Activated CD4-positive, alpha-beta T cell treated with anti-CD3 and anti-CD28 coated beads, Interleukin-2, amount 10 ng/mL, durations not matched to agents 7 days and 5 days (primary cell): ENCODE measurements at places on chromosomes 11 and 22. TPM values are rescaled to one million over a fixed set of nuclear protein-coding genes. Genes with fewer than 3 reads are reported as not detected.

Gene OR2AG1
- total RNA-seq: not detected

DNA sequence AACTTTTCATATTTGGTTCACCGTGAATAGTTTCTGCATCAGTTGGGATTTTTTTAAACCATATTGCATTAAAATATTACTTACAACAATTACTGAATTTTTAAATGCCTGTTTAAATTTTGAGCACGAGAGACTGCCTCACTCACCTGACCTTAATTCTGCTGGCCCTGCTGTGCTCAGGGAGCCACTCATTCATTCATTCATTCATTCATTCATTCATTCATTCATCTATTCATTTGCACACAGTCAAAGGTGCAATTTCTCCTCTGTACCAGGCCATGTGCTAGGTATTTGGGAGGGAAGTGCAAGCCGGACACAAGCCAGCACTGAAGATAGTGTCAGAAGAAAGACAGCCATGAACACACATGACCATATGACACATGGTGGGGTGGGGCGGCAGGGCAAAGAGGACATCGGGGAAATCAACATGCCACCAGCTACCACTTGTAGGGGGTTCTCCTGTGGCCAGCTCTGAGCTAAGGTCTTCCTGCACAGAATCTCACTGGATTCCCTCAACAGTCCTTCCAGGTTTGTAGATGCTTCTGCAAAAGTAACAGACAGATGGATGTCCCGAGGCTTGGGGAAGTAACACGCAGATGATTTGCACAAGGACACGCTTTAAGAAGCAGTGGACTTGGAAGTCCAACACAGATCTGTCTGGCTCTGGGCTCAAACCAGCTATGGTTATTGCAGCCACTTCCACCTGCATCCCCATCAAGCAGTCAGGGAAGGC lies 568 bp upstream of the CSF2RB start:
- H3K4me3 ChIP-seq: no peak overlapping the region
- DNase-seq: no peak
- no peaks in the 10 kb centered on the region for H3K36me3 ChIP-seq
- no peak overlapping the region for H3K27ac ChIP-seq
- H3K4me1 ChIP-seq: no peaks in the 10 kb centered on the region

- H3K4me3 ChIP-seq: no peak overlapping the region
- no peaks in the 10 kb centered on the region for H3K36me3 ChIP-seq
- DNase-seq: peak; percentile 30
Measured at GRCh38 chr22:28051787-28052356, 132.8 kb upstream of the PITPNB start.

Gene CDC42EP1
- total RNA-seq: 0.30 TPM

- DNase-seq: no peak
- H3K36me3 ChIP-seq: peaks cover 41% of the 10 kb centered on the region
- peak overlapping the region; percentile 49 for H3K4me3 ChIP-seq
- peak overlapping the region; percentile 64 for H3K27ac ChIP-seq
- no peaks in the 10 kb centered on the region for H3K27me3 ChIP-seq
Measured at GRCh38 chr11:86251345-86251744, 6.8 kb downstream of the EED start.

DNA sequence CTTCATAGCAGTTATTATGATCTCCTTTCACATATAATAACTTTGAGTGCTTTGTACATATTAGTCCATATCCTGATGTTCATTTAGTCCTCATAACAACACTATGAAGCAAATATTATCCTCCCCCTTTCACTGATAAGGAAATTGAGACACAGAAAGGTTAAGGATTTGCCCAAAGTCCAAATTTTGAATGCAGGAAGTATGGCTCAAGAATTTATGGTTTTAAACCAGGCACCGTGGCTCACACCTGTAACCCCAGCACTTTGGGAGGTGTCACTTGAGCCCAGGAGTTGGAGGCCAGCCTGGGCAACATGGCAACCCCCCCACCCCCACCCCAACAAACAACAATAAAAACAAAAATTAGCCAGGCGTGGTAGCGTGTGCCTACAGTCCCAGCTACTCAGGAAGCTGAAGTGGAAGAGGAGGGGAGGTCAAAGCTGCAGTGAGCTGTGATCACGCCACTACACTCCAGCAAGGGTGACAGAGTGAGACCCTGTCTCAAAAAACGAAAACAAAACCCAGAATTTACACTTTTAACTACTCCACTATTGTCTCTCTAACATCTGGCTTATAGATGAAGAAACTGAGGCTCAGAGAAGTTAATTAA lies 8.6 kb downstream of the CCDC34 start:
- H3K4me3 ChIP-seq: no peak overlapping the region
- peaks cover 4% of the 10 kb centered on the region for H3K4me1 ChIP-seq
- no peaks in the 10 kb centered on the region for H3K27me3 ChIP-seq

GRCh38 chr22:24137595-24137994 lies 43.7 kb upstream of the SUSD2 start:
- H3K27ac ChIP-seq: no peak overlapping the region
- H3K4me3 ChIP-seq: no peak overlapping the region
- no peaks in the 10 kb centered on the region for H3K27me3 ChIP-seq
- peaks cover 45% of the 10 kb centered on the region for H3K4me1 ChIP-seq
- no peak for DNase-seq

GRCh38 chr11:43997022-43997660 lies 50.6 kb upstream of the ACCSL start:
- H3K4me3 ChIP-seq: no peak overlapping the region
- no peaks in the 10 kb centered on the region for H3K36me3 ChIP-seq
- no peaks in the 10 kb centered on the region for H3K27me3 ChIP-seq
- no peak overlapping the region for H3K27ac ChIP-seq
- peaks cover 3% of the 10 kb centered on the region for H3K4me1 ChIP-seq
- DNase-seq: no peak

Gene APBB1
- 58.2 TPM for total RNA-seq

DNA sequence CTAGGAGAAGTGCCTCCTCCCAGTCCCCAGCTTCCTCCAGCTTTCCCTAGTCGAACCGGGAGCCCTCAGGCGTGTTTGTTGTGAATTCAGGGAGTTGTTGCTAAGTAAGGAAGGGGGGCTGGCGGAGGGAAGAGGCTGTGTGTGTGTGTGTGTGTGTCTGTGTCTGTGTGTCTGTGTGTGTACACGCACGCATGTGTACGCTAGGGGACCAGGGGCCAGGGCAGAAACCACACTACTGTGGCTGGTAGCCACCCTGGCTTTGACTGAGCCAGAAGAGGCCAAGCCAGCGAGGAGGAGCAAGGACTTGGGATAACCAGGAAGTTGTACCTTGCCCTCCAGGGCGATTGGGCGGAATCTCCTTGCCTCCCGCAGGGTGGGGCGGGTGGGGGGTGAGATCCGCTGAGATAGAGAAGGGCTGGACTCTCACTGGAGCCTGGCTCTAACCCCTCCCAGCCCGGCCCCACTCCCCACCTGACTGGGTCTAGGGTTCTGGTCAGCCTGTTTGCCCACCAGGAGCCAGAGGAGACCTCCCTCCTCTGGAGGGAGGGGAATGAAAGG lies 7.5 kb downstream of the BCL9L start:
- H3K4me3 ChIP-seq: peak overlapping the region; percentile 82
- no peaks in the 10 kb centered on the region for H3K27me3 ChIP-seq
- H3K27ac ChIP-seq: peak overlapping the region; percentile 94
- peak; percentile 36 for DNase-seq
- peaks cover 54% of the 10 kb centered on the region for H3K36me3 ChIP-seq

DNA sequence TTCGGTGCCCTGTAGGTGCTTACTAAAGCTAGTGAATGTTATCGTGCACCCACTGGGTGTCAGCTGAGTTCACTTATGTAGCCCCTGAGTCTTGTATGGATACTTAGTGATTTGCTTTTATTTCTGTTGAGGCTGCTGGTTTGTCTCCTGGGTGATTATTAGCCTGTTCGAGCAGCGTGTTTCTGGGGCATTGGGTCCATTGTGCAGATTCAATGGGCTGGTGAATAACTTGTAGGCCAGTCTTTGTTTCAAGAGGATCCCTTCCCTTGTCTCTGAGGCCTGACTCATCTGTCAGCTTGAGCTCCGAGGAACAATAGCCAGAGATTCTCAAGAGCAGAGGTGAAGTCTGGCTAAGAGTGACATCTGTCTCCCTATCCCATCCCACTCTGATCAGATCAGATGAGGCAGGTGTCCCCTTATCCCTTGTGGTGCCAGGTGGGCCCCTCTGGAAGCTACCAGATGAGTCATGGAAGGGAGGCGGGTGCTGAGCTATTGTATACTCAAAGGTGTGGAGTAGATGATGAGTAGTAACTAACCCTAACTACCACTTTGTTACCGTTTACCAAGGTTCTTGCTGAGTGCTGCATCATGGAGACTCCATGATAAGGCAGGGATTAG lies 3.7 kb downstream of the MIAT start:
- peaks cover 7% of the 10 kb centered on the region for H3K36me3 ChIP-seq
- peaks cover 5% of the 10 kb centered on the region for H3K27me3 ChIP-seq
- no peak overlapping the region for H3K27ac ChIP-seq
- no peak overlapping the region for H3K4me3 ChIP-seq

GRCh38 chr11:67283481-67283963 lies 5.6 kb upstream of the ANKRD13D start:
- H3K27me3 ChIP-seq: no peaks in the 10 kb centered on the region
- peaks cover 69% of the 10 kb centered on the region for H3K4me1 ChIP-seq
- peak overlapping the region; percentile 19 for H3K27ac ChIP-seq
- DNase-seq: no peak

Gene NAV2
- 1.1 TPM for total RNA-seq

DNA sequence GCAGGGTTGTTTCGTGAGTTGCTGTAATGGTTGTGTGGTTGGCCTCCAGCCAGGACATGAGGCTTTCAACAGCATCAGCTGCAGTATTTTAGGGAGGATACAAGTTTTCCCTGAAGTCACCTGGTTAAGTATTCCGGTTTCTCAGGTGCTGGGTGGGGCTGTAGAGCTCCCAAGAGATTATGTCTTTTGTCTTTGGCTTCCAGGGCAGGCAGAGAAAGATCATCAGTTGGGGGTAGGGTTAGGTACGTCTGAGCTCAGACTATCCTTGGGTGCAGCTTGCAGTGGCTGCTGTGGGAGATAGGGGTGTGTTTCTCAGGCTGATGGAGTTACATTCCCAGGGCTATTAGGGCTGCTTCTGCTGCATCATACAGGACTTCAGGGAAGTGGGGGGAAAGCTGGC lies 47.5 kb upstream of the MRGPRX1 start:
- no peaks in the 10 kb centered on the region for H3K36me3 ChIP-seq
- no peak overlapping the region for H3K27ac ChIP-seq
- H3K4me1 ChIP-seq: no peaks in the 10 kb centered on the region
- DNase-seq: no peak
- no peak overlapping the region for H3K4me3 ChIP-seq
- peaks cover 2% of the 10 kb centered on the region for H3K27me3 ChIP-seq

Gene DAGLA
- total RNA-seq: 0.45 TPM

DNA sequence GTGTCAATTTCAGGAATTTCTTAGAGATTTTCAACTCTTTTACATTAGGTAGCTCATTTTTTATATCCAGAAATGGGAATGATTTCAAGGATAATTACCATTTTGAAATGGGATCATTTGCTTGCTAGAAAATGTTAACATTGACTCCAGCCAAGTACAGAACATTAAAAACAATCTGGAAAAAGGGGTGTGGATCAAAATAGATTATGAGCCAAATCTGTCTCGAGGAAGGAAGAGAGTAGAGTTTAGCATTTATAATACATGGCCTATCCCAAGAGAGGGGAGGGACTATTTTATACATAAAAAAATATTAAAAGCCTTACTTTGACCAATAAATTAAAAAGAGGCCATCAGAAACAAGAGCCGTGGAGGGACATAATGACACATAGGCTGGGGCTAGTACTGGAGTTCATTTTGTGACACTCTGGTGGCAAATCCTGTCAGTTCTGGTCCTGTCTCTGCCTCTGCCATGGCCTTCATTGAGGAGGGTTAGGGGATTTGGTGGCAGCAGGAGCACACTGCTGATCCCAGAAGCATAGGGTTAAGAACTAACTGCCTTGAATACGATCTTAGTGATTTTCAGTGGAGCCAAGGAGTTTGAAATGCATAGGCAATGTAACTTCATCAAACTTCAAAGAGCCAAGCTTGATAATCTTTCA lies 20.4 kb downstream of the PPP6R3 start:
- peaks cover 48% of the 10 kb centered on the region for H3K4me1 ChIP-seq
- H3K36me3 ChIP-seq: peaks cover 52% of the 10 kb centered on the region
- H3K27ac ChIP-seq: no peak overlapping the region
- no peak for DNase-seq
- no peaks in the 10 kb centered on the region for H3K27me3 ChIP-seq

Gene POU2AF2
- not detected for total RNA-seq

Gene HOATZ
- not detected for total RNA-seq

DNA sequence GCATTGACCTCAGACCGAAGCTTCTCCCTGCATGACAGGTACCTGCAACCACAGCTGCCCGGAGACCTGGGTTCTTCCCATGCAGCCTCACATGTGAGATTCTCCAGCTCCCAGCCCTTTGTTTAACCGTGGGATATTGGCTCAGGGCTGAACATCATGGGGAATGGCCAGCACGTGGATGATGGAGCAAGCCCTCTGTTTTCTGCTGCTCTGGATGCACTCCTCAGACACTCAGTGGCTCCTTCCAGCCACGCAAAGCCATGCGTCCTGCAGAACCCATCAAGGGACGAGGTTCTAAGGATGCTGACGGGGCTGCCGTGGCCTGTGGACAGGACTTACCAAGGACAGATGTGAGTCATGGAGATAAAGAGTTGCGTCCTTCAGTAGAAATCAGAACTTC lies 639.1 kb downstream of the BRD1 start:
- H3K27ac ChIP-seq: no peak overlapping the region
- H3K36me3 ChIP-seq: no peaks in the 10 kb centered on the region
- H3K4me3 ChIP-seq: no peak overlapping the region
- DNase-seq: no peak

DNA sequence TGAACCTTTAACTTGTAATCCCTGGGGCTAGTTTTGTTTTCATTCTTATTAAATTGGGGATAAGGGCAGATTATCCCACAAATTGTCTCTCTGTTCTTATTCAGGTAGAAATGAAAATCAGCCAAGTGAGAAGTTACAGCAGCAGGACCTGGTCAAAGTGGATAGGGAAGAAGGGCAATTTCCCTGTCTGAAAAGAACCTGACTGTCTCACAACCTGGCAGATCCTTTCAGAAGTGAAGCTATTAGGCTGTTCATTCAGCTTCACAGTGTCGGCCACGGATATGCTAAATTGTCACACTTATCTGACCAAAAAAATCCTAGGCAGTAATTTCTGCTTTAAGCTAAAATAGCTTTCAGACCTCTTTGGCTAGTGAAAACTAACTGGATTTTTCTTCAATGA lies 712.6 kb upstream of the ANO5 start:
- no peaks in the 10 kb centered on the region for H3K4me1 ChIP-seq
- H3K27ac ChIP-seq: no peak overlapping the region
- H3K27me3 ChIP-seq: no peaks in the 10 kb centered on the region
- no peaks in the 10 kb centered on the region for H3K36me3 ChIP-seq

Gene NCR3LG1
- total RNA-seq: 0.30 TPM

Gene ART5
- total RNA-seq: not detected

DNA sequence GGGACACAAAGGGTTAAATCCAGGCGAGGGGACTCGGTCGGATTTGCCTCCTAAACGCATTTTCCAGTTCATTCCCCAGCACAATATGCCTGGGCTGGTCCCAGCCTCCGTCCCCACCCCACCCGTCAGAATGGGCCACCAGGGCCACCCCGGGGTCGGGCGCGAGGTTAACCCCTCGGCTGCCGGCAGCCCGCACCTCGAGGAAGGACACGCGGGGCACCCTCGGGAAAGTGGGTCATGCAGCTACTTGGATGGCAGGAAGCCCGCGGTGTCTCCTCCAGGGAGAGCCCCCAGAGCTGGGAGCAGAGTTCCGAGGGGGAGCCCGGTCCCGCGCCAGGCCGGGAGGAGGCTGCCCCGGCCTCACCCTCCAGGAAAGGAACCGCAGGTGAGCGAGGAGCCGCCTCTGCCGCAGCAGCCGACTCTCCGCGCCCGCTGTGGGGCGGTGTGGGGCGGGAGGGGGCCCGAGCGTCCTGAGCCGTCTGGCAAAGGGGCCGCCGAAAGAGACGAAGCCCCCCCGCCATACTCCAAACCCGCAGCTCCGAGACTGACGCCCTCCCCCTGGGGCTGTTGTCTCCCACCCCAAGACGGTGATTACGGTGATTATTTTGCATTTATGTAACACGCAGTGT lies 1.4 kb downstream of the NECTIN1 start:
- H3K27me3 ChIP-seq: peaks cover 47% of the 10 kb centered on the region
- H3K36me3 ChIP-seq: no peaks in the 10 kb centered on the region
- peak overlapping the region; percentile 66 for H3K4me3 ChIP-seq
- H3K27ac ChIP-seq: no peak overlapping the region
